ENCODE measurements at places on chromosomes 5 and 9.

GRCh38 chr9:124212381-124213050, 45.2 kb upstream of the NEK6 start:
- DNase-seq: peak; percentile 11

GRCh38 chr9:85900504-85901201, 40.3 kb upstream of the NAA35 start:
- DNase-seq: no peak

- DNase-seq: no peak
These were observed 470.5 kb downstream of the PDE4D start for GRCh38 chr5:59423021-59423420.

GRCh38 chr5:95699337-95699736, 16.5 kb upstream of the SPATA9 start:
- no peak for DNase-seq

GRCh38 chr5:172166030-172166826, 21.8 kb downstream of the STK10 start:
- DNase-seq: no peak

DNA sequence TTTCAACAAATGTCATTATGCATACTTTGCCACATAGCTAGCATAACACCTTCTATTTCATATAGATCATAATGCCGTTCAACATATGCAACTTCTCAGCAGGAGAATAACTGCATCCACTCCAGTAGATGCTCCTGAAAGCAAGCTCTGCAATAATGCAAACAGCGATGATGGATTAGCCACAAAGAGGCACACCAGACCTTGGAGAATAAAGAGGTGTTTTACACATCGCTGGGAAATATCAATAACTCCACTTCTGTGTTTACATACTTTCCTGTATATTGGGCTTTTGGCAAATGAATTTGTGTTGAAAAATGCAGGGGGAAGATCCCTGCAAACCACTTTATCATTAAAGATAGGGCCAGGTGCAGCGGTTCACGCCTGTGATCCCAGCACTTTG, 271.5 kb upstream of the PANK3 start:
- DNase-seq: no peak

- DNase-seq: no peak
These were observed 4.1 kb upstream of the GBGT1 start for GRCh38 chr9:133167769-133168168.

DNA sequence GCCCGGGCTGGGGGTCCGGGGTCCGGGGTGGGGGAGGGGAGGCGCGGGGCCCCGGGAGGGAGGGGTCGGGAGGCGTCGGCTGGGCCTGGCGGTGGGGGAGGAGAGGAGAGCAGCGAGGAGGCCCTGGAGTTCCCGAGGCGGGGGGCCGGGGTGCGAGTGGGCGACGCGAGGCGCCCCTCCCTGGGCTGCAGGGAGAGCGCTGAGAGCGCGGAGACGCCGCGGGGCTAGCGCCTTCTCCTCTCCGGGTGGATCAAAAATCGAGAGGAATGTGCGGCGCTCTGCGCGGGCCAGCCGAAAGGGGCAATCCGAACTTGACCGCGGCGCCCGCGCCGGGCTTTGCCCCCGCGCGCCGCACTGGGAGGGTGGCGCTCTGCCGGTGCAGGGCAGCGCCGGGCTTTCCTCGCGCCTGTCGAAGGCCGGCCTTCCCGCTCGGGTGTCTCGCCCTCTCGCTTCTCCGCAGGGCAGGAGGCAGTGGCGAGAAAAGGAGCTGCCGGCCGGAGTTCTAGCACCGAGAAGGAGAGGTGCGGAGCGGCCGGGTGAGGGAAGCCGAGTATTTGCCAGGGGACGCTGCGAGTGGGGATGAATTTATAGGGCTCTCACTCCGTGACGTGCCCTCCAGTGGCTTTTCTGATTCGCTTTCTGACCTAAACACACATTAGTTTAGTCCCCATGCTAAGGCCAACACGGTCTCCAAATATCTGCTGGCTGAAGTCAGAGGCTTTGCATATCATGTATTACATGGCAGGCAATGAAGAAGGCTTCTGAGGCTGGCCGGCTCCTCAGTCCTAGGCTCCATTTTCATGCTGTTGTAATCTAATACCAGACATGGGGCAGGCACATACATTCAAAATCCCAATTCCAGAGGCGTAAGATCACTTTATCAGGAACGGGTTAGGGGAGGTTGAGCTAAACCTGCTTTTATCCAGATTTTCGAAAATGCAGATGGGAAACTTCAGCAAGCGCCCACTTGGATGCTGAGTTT, 503 bp upstream of the GDNF start:
- DNase-seq: no peak

DNA sequence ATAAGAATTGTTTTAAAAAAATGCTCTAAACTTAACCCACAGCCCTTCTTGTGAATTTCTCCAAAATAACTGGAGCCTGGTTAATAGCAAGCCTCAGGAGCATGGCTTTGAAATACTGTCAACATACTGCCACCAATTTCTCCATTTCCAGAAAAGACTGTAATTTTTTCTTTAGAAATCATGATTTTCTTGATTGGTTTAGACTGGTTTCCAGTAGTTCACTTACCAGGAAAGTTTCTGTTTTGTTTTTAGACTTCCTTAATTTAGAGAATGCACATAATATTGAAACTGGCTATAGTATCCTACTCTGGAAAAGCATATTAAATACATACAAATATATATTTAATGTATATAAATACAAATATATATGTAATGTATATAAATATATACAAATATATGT, 4.5 kb upstream of the CD274 start:
- DNase-seq: no peak

DNA sequence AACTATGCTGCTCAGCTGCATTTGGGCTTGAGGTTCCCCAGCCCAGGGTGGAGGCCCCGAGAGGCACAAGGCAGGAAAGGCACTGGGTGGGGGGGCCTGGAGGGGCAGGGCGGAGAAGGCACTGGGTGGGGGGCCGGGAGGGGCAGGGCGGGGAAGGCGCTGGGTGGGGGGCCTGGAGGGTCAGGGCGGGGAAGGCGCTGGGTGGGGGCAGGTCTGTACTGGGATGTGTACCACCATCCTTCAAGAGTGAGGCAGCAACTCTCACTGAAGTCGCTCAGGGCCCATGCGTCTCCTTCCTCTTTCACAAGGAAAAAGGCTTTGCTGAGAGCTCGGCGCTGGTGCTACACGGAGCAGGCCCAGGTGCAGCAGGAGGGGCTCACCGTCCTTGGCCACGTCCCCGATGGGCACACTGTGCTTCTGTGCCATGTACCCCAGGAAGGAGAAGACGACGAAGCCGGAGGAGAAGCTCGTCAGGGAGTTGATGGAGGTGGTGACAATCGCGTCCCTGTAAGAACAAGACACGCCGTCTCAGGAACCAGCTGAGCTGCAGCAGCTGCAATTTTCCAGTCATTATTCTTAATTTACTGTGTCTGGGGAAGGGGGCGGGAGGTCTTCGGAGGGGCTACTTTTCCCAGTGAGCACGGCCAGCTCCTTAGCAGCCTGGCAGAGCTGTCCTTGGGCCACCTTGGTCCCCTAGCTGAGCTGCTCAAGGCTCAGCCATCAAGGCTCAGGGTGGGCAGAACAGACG, 30.8 kb downstream of the SLC6A3 start:
- DNase-seq: no peak

GRCh38 chr5:45796959-45797553, 100.9 kb upstream of the HCN1 start:
- no peak for DNase-seq

DNA sequence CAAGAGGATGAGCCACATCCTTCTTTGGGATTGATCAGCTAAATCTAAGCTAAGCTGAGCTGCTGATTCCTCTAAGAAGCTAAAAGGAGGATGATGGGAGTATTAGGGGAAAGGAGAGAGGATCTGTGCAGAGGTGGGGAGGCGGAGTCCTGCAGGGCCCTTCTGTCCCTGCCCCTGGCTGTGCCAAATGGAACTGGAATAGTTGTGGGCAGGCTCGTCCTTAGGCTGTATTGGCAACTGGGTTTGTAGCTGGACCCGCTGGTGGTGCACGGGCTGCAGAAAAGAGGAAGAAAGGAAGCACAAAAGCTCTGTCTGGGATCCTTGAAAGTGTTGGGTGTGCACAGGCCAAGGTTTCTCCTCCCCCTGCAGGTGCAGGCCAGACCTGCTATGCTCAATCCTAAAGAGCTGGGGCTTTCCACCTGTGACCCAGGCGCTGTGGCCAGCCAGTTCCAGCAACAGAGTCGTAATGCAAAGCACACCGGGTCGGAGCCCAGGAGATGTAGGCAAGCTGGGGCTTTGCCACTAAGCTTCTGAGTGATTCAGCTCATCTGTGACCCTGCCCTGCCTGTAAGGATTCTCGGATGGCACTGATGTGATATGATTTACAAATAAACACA, 9.8 kb downstream of the CLTB start:
- no peak for DNase-seq

- no peak for DNase-seq
These were observed 411.5 kb downstream of the PLK2 start for GRCh38 chr5:58048185-58048925.

- no peak for DNase-seq
These were observed 100.9 kb downstream of the BOD1 start for GRCh38 chr5:173515526-173515925.

DNA sequence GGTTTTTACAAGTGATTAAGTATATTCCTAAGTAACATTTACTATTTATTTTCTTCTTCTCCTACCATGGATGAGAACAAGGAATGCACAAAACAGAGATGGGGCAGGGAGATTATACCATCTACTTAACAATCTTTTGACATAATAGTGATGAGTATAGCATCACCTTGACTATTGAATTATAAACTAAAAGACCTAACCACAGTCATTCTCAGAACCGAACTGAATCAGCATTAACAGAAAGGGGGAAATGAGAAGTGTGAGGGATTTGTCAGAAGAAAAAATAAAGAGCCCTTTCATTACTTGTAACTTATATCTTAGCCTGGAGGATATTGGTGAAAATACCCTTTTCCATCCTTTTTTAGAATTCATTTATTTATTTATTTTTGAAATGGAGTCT, 21.9 kb downstream of the OR2Y1 start:
- no peak for DNase-seq

GRCh38 chr9:117465706-117466105, 50.8 kb upstream of the ASTN2 start:
- DNase-seq: no peak

DNA sequence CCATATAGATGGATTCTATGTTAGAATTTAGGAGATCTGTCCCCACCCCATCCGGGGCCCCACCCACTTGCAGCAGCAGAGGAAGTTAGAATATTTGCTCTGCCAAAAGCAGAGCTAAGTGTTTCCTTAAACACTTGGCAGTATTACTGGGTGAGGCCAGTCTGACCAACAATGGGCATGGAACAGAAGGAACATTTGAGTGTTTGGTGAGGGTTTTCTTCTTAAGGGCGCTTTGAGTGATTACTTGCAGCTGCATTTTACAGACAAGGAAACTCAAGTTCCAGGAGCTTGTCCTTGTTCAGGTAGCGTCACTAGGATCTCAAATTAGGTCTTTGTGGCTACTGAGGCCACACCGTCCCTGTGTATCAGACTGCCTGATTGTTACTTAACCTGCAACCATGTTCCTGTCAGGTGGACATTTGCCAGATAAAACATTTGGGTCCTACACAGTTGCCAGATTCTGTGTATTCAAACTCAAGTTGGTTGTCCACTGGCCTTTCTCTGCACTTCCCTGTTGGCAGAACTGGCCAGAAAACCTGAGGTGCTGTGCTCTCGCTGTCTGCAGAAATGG, 59.3 kb downstream of the SLC46A2 start:
- no peak for DNase-seq

- DNase-seq: no peak
These were observed 267.4 kb downstream of the GAS1 start for GRCh38 chr9:86679909-86680308.

- no peak for DNase-seq
These were observed 223.0 kb downstream of the GABBR2 start for GRCh38 chr9:98485706-98486105.

DNA sequence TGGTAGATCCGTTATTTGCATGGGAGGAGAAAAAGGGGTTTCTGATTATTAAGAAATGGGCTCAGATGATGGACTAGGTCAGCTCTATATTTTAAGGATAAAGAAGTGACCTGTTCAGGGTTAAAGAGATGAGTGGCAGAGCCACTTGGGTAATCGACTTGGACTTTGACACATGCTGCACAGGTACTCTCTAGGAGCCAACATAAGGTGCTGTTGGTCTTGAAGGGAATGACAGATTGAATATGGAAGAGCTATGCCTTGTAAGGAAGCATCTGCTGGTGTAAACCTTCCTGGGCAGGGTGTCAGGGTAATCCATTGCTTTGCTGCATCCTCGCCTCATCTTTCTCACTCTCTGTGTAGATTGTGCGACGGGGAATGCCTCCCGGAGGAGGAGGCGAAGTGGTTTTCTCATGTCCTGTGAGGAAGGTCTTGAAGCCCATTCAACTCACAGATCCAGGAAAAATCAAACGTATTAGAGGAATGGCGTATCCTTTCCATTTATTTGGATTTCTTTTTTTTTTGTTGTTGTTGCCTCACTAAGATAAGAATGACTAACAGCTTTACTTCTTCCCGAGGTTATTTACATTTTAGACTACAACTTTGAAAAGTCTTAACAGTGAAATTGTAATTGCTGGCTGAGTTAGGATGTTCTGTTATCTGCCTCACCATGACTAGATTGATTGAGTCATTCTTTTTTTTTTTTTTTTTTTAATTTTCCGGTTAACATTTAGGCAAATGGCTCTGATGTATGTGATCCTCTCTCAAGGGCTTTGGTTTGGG, 41.2 kb downstream of the RCL1 start:
- no peak for DNase-seq

- DNase-seq: no peak
These were observed 92.7 kb upstream of the SAP30L start for GRCh38 chr5:154352960-154353548.
